ENCODE measurements at places on chromosomes 6 and 20.

DNA sequence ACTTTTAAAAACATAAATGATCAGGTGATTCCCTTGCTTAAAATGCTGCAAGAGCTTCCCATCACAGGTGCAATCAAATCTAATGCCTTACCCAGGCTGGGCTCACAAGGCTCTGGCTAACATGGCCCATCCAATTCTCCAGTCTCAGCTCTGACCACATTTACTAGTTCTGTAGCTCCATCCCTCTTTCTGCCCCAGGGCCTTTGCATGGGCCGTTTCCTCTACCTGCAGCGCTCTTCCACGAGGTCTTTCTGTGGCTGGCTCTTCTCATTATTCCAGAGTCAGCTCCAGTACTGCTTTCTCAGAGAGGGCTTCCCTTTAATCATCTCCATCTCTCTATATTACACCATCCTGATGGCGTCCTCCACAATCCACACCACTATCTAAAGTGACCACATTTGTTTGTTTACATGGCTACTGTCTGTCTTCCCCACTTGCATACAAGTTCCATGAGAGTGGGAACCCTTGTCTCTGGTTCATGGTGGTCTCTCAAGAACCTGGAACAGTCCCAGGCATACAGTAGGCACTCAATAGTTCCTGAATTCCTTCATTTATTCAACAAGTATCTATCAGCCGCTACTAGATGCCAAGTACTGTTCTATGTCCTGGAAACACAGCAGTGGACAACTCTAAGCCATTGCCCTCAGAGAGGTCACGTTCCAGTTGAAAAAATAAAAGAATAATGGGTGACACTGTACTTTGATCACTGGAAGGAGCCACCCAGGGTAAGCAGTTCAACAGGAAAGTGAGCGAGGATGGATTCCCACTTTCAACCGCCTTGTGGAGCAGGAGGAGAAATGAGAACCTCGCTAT, 12.6 kb downstream of the CYP24A1 start:
- DNase-seq: no peak

- DNase-seq: no peak
Observed at GRCh38 chr6:168420084-168420483, 20.9 kb upstream of the SMOC2 start.

DNA sequence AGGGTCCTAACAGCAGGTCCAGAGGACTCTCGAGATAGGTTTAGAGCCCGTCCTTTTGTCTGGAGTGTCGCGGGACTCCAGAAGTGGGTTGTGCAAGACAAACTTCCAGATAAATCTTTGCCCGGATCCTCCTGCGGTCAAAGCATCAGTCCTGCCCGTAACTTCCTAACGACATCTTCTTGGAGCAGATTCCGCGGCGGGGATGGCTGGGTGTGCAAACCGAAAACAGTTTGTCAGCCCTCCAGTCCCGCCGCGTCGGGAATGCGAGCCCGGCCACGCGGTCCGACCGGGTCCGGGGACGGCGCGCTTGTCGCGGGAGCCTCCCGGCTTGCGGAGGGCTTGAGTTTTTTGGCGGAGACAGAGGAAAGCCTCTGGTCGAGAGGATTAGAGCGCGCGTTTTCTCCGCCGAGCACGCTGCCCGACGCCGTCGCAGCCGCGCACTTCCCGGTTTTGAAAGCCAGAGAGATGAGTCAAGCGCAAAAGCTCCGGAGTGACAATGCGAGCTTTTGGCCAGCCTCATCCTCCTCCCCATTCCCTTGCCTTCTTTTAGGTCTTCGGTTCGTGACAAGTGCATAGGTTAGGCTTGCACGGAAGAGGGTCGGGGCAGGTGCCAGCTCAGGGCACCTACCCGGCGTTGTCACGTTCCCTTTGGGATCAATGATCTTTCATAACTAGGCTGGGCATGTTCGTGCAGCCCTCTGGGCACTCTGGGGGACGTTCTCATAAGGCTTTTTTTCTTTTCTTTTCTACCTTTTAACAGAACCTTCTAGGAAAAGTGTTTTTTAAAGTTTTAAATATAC, 91.3 kb upstream of the PRDM1 start:
- DNase-seq: peak; percentile 26

DNA sequence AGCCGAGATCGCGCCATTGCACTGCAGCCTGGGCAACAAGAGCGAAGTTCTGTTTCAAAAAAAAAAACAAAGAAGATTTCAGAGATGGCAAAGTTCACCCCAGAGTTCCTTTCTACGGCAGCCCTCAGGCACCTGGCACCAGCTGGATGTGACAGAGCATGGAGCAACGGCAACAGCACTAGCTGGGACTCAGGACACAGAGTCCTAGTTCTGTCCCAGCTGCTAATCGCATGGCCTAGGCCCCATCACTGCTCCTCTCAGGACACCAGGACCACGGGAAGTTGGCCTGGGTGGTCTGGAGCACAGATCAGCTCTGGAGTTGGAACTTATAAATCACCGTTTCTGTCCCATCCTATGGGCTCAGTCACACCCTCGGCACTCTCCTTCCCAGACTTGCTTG, 1.1 kb downstream of the PGC start:
- DNase-seq: no peak

DNA sequence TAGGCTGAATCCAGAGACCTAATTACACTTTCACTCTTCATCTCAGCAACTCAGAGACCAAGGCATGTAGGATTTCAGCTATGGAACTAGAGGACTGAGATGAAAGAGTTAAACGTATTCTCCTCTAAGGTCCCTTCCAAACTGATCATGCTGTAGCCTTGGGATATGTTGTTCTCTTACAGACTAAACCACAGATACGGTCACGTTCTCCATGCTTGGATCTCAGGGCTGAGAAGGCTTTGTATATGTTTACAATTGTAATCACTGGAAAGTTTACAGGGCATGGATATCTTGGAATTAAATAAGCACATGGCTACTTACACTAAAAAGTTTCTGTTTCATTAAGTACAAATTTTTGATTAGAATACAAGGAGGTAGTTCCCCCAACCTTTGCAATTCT, 50.1 kb downstream of the PKIB start:
- no peak for DNase-seq

GRCh38 chr20:38631155-38632022, 29.8 kb downstream of the ARHGAP40 start:
- no peak for DNase-seq
